ENCODE measurements at places on chromosomes 5 and 9.

DNA sequence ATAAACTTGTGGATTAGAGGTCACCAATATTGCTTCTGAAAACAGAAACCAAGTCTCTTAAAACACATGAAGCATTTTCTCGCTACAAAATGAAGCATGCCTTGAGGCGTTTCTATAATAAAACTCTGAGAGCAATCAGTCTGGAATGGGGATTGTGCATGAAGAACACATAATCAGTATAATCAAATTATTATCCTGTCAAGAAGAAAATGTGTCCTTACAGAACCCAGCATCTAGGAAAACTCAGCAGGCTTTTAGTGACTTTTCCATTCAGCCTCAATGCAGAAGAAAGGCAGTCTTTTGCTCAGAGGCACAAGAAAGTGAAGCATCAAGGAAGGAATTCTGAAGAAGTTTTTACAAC, 121.9 kb downstream of the CDH18 start:
- DNase-seq = no peak

- DNase-seq = no peak
Measured at GRCh38 chr9:24011881-24012280, 185.8 kb upstream of the ELAVL2 start.

DNA sequence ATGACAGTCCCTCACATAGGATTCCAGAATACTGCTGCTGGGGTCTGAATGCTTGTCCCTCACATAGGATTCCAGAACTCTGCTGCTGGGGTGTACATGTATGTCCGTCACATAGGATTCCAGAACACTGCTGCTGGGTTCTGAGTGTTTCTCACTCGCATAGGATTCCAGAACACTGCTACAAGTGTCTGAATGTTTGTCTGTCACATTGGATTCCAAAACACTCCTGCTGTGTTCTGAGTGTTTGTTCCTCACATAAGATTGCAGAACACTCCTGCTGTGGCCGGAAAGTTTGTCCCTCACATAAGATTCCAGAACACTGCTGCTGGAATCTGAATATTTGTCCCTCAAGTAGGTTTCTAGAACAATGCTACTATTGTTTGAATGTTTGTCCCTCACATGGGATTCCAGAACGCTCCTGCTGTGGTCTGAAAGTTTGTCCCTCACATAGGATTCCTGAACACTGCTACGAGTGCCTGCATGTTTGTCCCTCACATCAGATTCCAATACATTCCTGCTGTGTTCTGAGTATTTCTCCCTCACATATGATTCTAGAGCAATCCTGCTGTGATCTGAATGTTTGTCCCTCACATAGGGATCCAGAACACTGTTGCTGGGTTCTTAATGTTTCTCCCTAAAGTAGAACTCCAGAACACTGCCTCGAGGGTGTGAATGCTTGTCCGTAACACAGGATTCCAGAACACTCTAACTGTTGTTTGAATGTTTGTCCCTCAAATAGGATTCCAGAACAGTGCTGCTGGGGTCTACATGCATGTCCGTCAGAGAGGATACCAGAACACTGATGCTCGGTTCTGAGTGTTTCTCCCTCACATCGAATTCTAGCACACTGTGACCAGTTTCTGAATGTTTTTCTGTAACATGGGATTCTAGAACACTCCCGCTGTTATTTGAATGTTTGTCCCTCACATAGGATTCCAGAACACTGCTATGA, 200.4 kb downstream of the FOXD4L6 start:
- DNase-seq = no peak

DNA sequence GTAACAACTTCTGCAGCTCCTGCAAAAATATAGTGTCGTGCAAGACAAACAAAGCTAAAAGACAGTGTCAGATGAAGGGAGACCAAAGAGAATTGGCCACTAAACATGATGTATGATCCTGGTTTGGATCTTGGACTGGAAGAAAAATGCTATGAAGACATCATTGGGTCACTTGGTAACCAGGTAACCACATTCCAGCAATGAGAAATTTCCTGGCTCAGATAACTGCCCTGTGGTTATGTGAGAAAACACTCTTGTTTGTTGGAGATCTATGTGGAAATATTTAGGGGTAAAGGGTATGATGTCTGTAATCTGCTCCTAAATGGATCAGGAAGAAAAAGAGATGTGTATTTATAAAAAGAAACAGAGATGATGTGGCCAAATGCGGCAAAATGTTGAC, 45.5 kb upstream of the ANKRD33B start:
- no peak for DNase-seq

GRCh38 chr5:148401604-148402003, 17.8 kb downstream of the FBXO38 start:
- no peak for DNase-seq

- DNase-seq = no peak
Measured at GRCh38 chr5:313265-313664, 8.2 kb upstream of the AHRR start.

DNA sequence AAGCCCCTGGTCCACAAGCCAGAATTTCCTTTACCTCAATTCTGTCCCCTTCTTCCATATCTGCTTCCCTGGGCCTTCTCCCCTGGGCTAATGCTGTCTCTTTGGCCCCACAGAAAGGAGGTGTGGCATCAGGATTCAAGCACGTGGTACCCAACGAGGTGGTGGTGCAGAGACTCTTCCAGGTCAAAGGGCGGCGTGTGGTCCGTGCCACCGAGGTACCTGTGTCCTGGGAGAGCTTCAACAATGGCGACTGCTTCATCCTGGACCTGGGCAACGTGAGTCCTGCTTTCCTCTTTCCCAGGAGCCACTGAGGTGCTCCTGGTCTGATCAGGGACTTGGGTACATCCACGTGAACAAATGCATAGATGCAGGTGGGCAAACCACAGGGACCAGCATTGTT, 42.6 kb downstream of the GSN start:
- DNase-seq = no peak

DNA sequence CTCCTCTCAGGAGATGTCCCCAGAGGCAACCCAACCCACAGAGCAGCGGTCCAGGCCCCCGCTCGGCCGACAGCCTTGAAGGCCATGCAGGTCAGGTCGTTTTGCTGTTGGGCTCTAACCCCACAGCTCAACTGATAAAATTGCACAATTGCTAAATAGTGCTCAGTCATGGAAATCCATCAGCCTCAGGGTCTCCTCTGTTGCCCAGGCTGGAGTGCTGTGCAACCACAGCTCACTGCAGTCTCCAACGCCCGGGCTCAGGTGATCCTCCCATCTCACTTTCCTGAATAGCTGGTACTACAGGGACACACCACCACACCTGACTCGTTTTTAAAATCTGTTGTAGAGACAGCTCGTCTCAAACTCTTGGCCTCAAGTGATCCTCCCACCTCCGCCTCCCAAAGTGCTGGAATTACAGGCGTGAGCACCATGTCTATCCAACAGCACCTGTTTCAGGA, 18.3 kb downstream of the BRD3OS start:
- no peak for DNase-seq

DNA sequence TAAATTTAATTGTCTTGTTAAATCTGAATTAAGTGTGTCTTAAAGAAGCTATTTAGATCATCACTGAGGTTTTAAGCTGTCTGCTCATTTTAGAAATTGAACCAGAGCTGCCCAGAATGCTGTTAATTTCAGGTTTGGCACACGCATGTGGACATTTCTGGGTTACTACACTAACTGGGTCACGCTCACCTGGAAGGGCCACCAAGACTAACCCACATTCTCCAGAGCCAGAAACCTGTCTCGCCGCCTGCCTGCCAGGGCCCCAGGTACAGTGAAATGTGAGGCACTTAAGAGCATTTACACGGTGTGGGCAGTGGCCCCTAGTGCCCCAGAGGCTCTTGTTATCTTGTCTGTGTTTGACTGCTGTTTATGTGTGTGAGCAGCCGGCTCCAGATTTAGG, 46.6 kb downstream of the ATP10B start:
- DNase-seq = no peak

- DNase-seq = no peak
Measured at GRCh38 chr5:105905392-105905791, 1765.3 kb downstream of the EFNA5 start.

GRCh38 chr5:14879393-14879792, 7.8 kb upstream of the ANKH start:
- no peak for DNase-seq

GRCh38 chr5:131992370-131992769, 19.1 kb downstream of the ACSL6 start:
- no peak for DNase-seq

DNA sequence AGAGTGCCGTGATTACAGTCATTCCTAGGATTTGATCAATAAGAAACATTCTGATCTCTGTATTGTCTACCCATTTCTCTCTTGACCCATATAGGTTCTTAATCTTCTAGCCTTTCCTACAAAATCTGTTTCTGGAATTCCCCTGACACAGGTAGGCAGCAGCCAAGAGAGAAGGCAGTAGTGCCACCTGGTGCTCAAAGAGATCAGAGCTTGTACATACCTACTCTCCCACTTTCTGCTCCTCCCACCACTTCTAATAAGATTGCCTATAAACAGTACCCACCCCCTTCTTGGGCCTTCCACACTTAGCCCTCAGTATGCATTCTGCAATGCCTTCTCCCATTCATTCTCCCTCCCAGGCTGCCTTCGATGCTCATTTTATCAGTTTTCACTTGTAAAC, 117.4 kb upstream of the RORB start:
- DNase-seq = no peak

GRCh38 chr9:113572076-113572861, 108.7 kb downstream of the RGS3 start:
- no peak for DNase-seq

GRCh38 chr5:137700282-137700680, 35.6 kb downstream of the KLHL3 start:
- no peak for DNase-seq

GRCh38 chr5:84239494-84239893, 145.2 kb downstream of the EDIL3 start:
- no peak for DNase-seq

All from stimulated activated CD8-positive, alpha-beta memory T cell treated with anti-CD3 and anti-CD28 coated beads, Interleukin-4, amount 100 ng/mL, for 1 hour (primary cell).